Right ventricle myocardium superior (tissue), 1 donor: ENCODE measurements at places on chromosomes 7 and 10. TPM values are rescaled to one million over a fixed set of nuclear protein-coding genes. Genes with fewer than 3 reads are reported as not detected.

The NCF1 gene
- total RNA-seq: 6.0 TPM

The EIF5AL1 gene
- total RNA-seq: 0.13 TPM

The OR6B1 gene
- not detected for total RNA-seq

The CHAT gene
- not detected for total RNA-seq

The OGDHL gene
- 1.8 TPM for total RNA-seq

The CPA2 gene
- not detected for total RNA-seq

The ADCY1 gene
- 5.0 TPM for total RNA-seq

The TAC1 gene
- not detected for total RNA-seq

The THNSL1 gene
- 6.8 TPM for total RNA-seq

The BEND7 gene
- 18.5 TPM for total RNA-seq

The TMEM72 gene
- not detected for total RNA-seq

The ZFYVE27 gene
- total RNA-seq: 10.6 TPM

The KAT6B gene
- 36.2 TPM for total RNA-seq

The THSD7A gene
- 0.70 TPM for total RNA-seq

The HERC4 gene
- 24.1 TPM for total RNA-seq

The TBL2 gene
- total RNA-seq: 10.6 TPM

The SYT15 gene
- total RNA-seq: 2.7 TPM

The FRMD4A gene
- 33.2 TPM for total RNA-seq

The CALN1 gene
- not detected for total RNA-seq

The OR6V1 gene
- total RNA-seq: not detected
